ENCODE measurements at places on chromosomes 11 and 22. TPM values are rescaled to one million over a fixed set of nuclear protein-coding genes. Genes with fewer than 3 reads are reported as not detected.

- no peak for DNase-seq
Observed at GRCh38 chr11:107282195-107282594, 175.4 kb downstream of the CWF19L2 start.

- no peak for DNase-seq
Observed at GRCh38 chr22:25092119-25092518, 107.5 kb upstream of the CRYBB3 start.

GRCh38 chr11:8267831-8268529 is 4.3 kb upstream of the LMO1 start:
- DNase-seq = no peak

DNA sequence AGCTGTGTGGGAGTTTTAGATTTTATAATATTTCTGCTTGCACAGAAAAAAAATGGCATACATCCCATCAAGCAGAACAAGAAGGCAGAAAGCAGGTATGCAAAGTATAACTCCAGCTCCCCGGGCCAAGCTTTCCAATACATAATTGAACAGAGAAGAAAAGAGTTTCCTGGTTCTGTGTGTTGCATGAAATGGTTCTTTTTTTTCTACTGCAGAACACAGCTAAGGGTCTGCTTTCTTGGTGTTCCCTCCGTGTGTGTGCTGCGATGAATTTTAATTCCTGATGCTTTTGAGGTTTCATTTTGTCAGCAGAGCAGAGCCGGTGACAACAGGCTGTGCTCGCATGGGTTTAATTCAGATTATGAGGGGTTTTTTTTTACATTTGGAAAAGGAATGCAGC is 70.7 kb upstream of the TTC12 start:
- no peak for DNase-seq

DNA sequence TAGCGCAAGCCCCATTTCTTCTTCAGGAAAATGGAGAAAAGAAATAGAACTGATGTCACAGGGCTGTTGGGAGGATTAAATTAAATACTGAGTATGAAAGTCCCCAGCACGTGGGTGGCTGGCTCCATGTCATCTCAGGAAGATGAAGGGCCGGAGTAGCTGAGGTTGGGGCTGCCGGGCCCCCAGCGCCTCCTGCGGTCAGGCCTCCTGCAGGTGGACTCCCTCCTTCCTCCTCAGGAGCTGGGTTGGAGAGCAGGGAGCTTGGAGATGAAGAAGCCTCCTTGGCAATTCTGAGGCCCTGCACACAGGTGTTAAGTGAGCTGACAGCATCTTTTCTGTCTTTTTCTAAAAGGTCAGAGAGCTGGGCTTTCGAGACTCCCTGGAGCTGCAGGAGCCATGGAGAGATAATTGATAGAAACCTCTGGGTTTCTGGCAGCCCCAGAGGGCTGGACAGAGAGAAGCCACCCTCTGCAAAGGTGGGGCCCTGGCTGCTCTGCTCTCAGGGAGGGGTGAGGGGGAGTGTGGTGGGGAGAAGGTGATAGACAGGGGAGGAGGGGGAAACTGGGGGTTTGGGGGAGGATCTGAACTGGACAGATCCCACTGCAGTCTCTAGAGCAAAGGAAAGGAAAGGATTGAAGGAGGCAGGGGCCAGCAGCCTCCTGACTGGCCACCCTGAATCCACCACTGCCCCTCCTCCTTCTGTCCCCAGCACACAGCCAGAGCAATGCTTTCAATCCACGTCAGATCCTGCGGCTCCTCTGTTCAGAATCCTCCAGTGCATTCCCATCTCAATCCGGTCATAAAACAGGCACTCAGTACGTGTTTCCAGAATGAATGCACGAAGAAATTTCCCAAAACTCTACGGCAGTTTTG is 210.8 kb downstream of the CEP164 start:
- no peak for DNase-seq

DNA sequence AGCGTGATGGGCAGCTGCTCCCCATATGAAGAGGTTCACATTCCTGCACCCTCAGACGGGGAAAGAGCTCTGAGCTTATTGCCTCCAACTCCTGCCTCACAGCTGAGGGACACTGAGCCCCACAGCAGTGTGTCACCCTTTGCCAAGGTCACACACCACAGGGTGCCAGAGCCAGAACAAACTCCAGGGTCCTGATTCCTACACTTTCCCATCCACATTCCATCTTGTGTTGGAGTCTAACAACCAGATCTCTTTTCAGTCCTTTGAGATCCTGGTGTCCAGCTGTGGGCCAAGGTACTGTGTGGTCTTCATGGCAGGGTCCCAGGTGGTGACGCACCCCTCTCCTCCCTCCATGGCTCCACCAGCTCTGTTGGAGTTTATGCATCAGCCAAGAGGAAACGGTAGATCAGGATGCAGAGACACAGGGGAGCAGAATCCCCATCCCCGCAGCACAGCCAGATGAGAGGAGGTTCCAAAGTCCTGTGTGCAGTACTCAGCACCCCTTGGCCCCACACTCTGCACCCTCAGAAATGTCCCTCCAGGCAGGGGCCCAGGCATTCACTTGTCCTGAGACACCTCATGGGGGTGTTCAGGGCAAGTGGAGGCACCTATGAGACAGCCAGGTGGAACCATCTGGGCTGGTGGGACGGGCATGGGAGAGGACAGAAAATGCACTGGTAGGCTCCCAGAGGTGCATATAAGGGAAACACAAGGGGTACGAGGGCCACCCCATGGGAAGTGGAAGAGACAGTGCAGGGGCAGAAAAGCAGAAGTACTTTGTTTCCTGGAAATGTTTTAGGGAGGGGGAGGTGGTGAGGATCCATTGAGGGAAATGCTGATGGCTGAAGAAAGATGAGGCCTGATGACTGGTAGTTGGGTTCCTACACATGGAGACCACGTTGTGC is 32.6 kb upstream of the GNAZ start:
- DNase-seq = no peak

- peak; percentile 57 for DNase-seq
Observed at GRCh38 chr22:24592851-24593558, at the start of gene LRRC75B. Gene LRRC75B, minus strand, starts transcription at chr22:24593073. Its CDS starts 34 bp downstream, at chr22:24593039.

GRCh38 chr11:35811783-35812182 is 132.1 kb upstream of the LDLRAD3 start:
- DNase-seq = no peak

DNA sequence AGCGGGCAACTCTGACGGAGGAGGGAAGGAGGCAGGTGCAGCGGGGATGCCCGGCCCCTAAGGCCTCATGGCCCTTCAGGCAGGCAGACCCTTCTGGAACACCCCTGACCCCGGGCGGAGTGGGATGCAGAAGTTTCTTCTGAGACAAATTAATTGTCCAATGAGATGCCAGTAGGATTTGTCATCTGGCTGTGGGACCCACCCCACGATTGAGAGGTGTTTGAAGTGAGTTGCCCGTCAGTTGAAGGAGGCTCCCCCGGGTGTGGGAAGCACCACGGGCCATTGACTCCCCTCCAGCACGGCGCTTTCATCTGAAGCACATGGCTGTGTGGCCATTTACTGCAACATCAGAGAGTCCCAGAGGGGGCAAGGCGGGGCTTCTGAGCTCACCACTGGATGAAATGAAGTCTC is 527.8 kb downstream of the BRD1 start:
- DNase-seq = no peak

PRR33 gene
- not detected for total RNA-seq

MOGAT2 gene
- not detected for total RNA-seq

TMEM191B gene
- total RNA-seq = not detected

ZP1 gene
- total RNA-seq = not detected

IFTAP gene
- total RNA-seq = 41.1 TPM
